Activated naive CD4-positive, alpha-beta T cell treated with anti-CD3 and anti-CD28 coated beads, Interleukin-2, amount 10 ng/mL, durations not matched to agents 7 days and 5 days (primary cell): ENCODE measurements at places on chromosomes 11 and 22.

DNA sequence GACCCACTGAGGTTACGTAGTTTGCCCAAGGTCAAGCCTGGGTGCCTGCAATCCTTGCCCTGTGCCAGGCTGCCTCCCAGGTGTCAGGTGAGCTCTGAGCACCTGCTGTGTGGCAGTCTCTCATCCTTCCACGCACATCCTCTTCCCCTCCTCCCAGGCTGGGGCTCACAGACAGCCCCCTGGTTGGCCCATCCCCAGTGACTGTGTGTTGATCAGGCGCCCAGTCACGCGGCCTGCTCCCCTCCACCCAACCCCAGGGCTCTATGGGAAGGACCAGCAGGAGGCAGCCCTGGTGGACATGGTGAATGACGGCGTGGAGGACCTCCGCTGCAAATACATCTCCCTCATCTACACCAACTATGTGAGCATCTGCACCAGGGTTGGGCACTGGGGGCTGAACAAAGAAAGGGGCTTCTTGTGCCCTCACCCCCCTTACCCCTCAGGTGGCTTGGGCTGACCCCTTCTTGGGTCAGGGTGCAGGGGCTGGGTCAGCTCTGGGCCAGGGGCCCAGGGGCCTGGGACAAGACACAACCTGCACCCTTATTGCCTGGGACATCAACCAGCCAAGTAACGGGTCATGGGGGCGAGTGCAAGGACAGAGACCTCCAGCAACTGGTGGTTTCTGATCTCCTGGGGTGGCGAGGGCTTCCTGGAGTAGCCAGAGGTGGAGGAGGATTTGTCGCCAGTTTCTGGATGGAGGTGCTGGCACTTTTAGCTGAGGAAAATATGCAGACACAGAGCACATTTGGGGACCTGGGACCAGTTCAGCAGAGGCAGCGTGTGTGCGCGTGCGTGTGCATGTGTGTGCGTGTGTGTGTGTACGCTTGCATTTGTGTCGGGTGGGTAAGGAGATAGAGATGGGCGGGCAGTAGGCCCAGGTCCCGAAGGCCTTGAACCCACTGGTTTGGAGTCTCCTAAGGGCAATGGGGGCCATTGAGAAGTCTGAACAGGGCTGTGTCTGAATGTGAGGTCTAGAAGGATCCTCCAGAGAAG is 1.6 kb downstream of the GSTP1 start:
- DNase-seq, result no peak

DNA sequence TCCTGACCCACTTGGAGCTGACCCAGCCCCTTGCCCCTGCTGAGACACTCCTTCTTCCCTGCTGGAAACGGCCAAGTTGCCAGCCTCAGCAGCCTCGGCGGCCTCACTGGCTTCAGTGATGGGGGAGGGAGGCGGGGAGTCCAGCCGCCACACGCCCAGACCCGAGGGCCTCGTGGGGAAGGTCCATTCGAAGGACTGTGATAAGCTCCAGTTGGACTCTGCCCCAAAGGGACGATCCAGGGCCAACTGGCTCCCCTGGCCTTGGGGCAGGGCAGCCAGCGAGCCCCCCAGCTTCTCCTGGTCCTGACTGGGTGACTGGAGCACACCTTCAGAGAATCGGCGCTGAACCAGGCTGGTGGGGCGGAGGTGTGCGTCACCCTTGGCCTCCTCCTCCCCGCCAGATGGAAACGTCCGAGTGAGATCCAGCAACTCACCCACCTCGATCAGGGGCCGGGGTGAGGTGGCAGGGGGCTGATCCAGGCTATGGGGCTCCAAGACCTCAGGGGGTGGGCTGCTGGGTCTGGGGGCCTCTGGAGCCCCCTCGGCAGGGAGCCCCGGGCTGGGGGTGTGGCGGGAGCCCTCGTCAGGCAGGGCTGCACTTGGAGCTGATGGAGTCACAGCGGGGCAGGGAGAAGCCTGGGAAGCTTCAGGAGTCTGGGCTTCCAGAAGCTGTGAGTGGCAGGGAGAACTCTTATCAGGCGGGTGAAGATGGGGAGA is 11.5 kb downstream of the TNKS1BP1 start:
- DNase-seq, result no peak

- no peak for DNase-seq
Measured at GRCh38 chr11:107605061-107606006, 14.4 kb downstream of the ELMOD1 start.

DNA sequence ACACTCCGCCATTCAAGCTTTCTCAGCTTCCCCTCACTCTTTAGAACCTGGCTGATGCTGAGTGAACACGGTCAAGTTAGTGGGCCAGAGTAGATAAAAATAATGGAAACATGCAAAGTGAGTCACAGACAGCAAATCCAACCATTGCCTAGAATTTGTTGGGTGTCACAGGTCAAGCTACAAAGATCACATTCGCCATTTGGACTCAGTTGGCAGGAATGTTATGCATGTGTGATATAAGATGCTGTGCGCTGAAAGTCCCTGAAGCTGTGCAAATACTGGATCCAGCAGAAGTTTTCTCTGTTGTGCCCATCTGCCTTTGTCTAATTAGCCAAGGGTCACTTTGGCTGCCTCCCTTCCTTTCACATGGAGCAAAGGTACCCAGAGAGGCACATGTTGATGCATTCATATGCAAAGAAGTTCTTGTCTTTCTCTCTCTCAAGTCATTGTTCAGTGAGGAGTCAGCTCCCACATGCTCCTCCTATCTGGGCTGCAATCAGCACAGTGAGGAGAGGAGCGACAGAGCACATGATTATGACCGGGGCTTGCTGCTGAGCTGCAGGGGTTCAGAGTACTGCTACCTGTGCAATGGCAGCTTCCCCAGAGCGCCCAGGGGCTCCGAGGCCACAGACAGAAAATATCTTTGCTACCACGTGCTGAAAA is 39.7 kb downstream of the FLI1 start:
- peak; percentile 69 for DNase-seq

- DNase-seq, result peak; percentile 76
Measured at GRCh38 chr22:39254789-39255298, 10.1 kb upstream of the PDGFB start.

DNA sequence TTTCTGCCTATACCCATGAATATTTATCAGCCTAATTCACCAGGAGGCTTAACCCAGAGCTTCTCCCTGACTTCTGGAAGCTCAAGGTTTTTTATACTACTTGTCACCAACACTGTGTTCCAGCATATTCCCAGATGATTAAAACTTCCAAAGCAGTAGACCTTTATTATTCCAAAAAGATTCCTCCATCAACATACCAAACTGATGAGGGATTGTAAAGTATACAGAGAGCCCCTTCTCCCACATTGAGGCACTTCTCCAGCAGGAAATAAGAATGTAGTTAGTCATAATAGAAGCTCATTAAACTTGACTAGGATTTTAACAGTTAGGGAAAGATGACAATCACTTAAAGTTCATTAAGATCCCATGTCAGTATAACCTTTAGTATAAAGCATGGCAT is 51.4 kb upstream of the CEP126 start:
- DNase-seq, result no peak

DNA sequence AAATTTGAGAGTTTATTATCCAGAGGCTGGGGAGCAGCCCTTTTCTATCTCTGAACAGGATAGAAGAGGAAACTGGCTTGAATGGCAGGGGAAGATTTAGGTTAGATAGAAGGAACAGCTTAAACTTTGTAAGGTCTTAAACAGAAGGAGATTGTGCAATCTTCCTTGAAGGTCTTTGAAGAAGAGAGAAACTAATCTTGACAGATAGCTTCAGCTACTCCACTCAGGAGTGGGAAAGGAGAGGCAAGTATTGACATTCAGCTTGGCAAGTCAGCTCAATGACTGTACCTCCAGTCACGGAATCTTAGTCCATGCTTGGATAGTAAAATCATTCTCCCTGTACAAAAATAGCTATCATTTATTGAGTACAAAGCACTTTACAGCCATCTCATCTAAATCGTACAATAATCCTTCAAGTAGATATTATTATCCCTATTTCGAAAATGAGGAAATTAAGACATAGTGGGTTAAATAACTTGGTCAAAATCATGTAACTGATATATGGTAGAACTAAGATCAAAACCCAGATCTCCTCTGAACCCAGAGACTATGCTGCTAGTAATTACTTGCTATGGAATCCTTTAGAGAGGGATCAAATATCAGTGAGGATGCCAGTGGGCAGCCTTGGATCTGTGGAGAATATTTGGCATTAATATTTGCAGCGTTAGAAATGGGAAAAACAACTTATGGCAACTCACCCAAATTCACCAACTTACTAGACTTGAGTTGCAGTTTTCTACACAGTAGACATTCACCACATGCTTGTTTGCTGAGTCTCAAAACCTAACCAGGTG is 14.6 kb downstream of the C11orf97 start:
- DNase-seq, result no peak

DNA sequence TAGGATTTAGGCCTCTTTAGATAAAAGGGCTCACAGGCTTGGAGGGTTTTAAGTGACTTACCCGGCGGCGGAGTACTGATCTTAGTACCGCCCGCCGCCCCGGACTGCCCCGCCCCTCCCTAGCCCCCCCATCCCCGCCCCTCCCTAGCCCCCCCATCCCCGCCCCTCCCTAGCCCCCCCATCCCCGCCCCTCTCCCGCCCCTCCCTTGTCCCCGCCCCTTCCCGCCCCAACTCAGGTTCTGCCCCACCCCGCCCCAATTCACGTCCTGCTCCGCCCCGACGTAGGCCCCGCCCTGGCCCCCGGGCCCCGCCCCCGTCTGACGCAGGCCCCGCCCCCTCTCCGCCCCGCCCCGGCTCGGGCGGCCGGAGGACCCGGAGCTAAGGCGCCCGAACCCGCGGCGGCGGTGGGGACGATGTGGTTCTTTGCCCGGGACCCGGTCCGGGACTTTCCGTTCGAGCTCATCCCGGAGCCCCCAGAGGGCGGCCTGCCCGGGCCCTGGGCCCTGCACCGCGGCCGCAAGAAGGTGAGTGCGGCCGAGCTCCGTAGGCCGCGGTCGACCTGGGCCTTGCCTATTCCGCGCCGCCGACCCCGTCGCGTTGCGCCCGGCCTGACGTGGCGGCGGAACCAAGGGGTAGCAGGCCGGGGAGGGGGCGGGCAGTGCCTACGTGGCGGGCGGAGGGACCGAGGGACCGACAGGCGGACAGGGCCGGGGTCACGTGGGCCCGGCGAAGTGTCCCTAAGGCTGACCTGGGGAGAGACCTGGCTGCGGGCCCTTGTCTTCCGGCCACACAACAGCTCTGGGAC is at the start of gene SCYL1:
Gene SCYL1, plus strand, starts transcription at position 343 of the 805 bp plus-strand sequence. Its CDS starts 71 bp downstream, at position 414.
- DNase-seq, result peak; percentile 81

DNA sequence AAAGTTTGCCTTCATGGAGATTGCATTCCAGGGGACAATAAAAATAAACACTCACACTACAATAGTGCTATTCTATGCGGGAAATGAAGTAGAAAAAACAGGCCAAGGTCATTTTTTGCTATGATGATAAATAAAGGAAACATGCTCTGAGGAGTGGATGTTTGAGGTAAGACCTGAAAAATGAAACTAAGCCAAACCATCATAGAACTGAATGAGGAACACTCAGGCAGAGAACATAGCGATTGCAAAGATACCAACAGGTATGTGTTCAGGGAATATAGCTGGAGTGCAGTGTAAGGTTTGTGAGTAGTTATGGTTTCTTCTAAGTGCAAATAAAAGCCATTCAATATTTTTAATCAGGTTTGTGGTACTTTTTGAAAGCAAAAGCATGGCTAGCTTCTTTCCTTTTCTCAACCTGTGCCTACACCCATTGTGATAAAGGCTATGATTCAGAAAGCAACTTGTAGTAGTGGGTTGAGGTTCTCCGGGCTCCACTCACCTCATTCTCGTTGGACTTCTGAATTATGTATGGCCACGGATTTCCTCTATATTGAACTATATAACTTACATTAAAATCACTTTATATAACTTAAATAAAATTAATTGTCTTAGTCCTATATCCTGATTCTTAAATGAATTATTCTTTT is 278.2 kb upstream of the CHORDC1 start:
- DNase-seq, result no peak

GRCh38 chr22:45507798-45508197 is 5.1 kb downstream of the FBLN1 start:
- DNase-seq, result no peak

DNA sequence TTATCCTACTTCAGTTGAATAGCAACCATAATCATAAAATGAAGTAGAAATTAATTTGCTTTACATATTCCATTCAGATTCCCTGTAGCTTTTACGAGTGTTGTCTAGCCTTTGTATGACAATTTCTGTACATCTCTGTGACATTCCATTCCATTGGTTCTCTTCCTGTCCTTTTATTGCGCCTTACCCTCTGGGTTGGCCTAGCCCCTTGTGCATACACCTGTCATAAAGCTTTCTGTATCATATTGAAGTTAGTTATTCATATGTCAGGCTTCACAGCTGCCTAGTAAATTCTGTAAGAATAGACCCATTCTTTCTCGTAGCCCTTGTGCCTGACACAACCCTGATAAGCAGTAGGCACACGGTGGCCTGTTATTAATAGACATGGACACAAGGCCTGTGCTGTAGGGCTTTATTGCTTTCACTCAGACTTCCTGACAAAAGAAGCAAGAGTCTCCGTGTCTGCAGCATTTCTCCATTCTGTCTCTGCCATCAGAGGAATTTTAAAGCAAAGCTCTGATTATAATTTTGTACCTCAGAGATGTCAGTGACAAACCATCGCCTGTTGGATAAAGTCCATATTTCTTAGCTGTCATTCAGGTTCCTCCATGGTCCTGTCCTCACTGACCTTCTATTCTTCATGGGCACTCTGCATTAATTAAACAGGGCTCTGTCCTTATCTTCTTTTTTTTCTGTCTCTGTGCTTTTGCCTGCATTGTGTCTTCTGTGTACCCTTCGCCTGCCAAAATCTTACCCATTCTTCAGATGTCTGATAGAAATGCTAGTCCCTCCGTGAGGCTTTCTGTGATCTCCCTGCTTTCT is 49.4 kb downstream of the BID start:
- no peak for DNase-seq

GRCh38 chr22:17451316-17451715 is 82.1 kb downstream of the CECR2 start:
- DNase-seq, result no peak

- no peak for DNase-seq
Measured at GRCh38 chr11:44848203-44848962, 102.3 kb downstream of the TP53I11 start.

DNA sequence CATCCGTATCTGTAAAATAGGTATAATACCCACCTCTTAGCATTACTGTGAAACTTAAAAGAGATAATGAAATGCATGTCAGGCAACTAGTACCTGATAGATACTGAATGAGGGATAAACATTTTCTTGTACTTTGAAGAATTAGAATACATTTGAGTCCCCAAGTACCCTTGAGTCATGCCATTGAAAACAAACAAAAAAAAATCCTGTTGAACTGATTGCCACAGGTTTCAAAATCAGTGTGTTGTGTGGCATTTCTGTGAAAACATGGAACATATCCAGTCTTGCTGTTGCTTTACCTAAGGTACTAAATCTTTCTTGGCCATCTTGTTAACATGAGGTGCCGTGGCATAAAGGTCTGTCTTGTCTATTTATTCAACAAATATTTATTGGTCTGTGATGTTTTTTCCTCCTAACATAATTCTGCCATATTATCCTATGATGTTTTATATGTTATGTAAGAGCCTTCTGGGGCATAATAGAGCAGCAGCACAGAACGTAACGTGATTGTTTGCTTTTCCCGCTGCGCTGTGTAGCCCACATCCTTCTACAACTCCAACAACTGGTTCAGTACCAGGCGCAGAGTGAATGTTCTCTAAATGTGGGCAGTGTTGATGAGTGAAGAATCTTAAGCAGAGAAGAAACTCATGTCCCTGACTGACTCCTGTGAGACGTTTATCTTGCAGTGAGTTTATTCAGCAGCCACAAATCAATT is 79.3 kb upstream of the RAB1B start:
- no peak for DNase-seq

GRCh38 chr22:20194681-20195593 is 44.1 kb upstream of the CCDC188 start:
- no peak for DNase-seq
